ENCODE measurements at places on chromosomes 5 and 9.

DNA sequence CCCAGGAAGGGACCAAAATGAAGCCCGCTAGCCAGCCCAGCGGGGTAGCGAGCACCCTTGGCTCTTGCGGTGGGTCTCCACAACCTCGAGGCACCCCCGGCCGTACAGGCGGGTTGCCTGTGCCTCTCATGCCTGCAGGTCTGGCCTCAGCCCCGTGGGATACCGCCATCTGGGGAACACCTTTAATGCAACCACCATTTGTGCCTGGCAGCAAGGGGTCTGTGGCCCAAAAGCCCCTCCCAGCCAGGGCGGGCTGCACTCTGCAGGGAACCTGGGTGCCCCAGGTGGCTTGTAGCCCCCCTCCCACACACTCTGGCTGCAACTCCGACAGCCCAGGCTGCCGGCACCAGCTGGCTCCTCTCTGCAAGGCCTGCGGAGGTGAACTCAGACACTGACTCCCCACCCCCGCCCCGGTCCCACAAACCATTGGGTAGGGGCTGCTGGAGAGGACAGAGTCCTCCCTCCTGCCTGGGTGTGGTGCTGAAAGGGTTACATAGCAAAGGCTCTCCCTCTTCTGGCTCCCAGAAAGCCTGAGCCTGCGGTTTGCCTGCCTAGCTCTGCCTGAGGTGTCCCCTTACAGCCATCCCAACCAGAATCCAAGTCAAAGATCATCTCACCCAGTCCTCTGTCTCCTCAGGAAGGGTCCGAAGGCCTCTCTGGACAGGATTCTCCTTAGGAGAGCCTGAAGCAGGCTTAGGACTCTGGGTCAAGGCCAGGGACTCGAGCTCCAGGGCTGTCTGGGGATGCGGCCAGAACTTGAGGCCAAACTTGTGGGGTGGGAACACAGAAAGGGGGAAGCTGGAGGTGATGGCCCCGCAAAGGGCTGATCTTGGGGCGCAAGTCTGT, 109.4 kb downstream of the PSD2 start:
- no peak for DNase-seq

DNA sequence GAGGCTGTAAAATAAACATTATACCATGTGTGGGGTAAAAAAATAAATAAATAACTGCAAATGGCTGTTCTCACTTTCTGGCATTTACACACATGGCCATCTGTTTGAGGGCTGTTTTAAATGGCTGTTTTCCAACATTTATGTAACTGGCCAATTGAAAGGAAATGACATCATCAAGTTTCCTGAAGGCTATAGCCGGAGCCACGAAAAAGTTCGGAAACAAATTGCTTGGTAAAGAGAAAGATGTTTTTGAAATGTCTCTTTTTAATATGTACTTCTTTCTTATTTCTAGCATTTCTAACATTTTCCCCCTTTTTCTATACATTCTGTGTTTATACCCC, 95.4 kb upstream of the DAB2 start:
- no peak for DNase-seq

GRCh38 chr9:86600291-86600690, 246.1 kb upstream of the TUT7 start:
- DNase-seq: no peak

DNA sequence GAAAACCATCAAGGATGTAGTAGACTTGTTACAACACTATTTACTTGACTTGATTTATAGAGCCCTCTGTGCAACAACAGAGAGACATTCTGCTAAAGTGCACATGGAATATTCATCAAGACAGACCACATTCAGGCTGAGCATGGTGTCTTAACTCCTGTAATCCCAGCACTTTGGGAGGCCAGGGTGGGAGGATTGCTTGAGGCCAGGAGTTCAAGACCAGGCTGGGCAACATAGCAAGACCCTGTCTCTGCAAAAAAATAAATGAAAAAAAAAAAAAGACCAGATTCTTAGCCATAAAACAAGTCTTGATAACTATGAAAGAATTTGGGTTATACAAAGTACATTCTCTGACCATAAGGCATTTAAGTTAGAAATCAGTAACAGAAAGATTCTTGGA, 25.3 kb downstream of the DENND4C start:
- DNase-seq: no peak

GRCh38 chr5:16669776-16670175, 53.0 kb upstream of the RETREG1 start:
- DNase-seq: no peak

GRCh38 chr9:113695901-113696300, 180.2 kb upstream of the ZNF618 start:
- no peak for DNase-seq

GRCh38 chr5:139644646-139645429, 3.3 kb upstream of the CXXC5 start:
- no peak for DNase-seq

GRCh38 chr9:81815781-81816180, 112.4 kb upstream of the SPATA31D4 start:
- no peak for DNase-seq

DNA sequence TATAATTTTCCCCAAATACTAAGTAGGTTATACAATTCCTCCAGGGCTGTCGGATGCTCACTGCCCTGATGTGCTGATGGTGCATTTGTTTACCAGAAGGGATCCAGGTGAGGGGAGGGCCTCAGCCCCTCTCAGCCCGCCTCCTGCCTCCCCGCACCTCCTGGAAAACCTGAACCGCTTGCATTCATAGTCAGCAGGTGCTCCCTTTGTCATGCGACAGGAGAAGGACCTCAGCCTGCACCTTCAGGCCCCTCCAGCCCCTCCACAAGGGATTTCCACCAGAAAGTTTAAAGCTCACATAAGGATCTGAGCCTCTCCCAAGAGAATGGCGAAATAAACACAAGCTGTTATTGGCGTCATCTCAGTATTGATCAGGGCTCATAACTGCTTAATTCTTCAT, 36.5 kb upstream of the NTNG2 start:
- no peak for DNase-seq

- no peak for DNase-seq
These were observed 32.4 kb upstream of the TTC23L start for GRCh38 chr5:34806532-34806931.

DNA sequence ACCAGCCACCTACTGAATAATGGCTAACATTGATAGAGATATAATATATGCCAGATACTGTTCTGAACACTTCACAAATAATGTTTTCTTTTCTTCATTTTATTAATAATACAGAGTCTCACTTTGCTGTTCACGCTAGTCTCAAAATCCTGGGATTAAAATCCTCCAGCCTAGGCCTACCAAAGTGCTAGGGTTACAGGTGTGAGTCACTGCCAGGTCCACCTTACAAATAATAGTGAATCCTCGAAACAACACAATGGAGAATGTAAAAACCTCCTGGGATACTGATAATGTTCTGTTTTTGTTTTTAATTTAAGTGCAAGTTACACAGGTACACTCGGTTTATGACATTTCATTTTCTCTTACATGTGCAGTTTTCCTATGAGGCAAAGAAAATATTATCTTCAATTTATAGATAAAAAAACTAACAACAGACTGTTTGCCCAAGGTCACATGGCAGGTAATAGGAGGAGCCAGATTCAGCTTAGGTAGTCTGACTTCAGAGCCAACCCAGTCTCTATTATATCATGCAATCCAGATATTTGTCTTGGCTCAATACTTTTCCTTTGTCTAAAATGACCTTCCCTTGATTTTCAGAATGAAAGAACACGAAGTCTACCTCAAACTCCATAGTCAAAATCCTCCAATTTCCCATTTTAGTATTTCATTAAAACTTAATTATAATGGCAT, 7.8 kb downstream of the ZFR start:
- no peak for DNase-seq

- DNase-seq: no peak
These were observed 362.0 kb downstream of the IRX1 start for GRCh38 chr5:3957658-3958057.

DNA sequence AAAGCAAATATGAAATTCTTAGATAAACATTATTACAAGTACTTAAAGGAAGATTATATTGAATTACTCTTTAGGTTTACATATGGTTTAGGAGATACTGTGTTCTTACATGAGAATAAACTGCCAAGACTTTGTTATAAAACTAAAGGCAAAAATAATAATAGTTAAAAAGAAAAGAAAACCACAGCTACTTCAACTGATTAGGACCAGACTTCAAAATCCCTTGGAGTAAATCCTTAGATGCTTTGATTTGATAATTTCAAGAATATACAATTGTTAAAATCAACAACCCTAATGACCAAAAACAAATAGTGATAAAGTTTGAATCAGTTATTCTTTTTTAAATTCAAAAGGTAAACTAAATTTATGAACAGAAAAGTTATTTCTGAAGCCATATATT, 389.6 kb upstream of the COX7C start:
- no peak for DNase-seq

DNA sequence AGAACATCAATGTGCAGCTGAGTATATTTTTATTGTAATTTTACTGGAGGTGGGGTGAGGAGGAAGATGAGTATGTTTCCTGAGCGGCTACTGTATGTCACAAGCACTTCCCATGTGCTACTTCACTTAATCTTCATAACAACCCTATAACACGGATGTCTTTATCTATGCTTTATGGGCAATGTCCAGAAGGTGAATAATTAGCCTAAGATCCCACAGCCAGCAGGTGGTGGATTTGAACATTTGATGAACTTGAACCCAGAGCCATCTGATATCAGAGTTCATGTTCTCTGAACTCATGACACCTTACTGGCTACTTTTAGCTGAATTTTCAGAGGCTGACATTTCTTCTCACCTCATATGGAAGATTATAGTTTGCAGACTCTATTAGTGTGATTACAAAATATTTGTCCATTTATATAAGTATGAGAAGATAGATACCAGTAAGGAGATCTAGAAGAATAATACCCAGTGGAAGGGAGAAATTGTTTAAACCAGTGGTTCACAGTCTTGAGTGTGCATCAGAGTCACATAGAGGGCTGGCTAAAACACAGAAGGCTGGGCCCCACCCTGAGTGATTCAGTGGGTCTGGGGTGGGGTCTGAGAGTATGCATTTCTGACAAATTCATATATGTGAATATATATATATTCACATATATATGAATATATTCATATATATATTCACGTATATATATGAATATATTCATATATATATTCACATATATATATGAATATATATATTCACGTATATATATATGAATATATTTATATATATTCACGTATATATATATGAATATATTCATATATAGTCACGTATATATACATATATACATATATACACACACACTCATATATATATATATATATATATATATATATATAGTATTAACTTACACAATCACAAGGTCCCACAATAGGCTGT, 164.4 kb upstream of the NR3C1 start:
- DNase-seq: no peak

DNA sequence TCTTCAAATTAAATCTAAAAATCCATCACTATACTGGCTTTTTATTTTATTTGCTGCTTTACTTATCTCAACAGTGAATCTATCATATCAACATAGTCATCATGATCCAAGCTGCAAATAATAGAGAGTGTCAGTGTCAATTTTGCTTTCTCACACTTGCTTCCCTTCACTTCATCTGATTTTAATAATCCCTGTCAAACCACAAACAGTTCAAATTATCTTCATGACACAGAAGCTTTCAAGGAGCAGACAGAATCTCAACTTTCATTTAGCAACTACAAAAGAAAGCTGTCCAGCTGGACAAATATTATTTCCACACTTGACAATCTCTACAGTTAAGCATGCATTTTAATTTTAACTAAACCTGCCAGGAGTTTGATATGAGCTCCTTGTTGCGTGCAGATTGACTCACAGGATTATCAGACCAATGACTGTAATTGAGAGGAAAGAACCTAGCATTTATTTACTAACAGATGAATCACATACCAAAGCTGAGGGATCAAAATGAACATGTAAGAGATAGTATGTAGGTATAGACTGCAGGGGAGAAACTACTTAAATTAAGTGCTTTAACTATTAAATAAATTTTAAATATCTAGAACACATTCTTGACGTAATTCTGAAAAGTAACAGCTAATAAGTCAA, 56.0 kb downstream of the KIAA0825 start:
- no peak for DNase-seq

DNA sequence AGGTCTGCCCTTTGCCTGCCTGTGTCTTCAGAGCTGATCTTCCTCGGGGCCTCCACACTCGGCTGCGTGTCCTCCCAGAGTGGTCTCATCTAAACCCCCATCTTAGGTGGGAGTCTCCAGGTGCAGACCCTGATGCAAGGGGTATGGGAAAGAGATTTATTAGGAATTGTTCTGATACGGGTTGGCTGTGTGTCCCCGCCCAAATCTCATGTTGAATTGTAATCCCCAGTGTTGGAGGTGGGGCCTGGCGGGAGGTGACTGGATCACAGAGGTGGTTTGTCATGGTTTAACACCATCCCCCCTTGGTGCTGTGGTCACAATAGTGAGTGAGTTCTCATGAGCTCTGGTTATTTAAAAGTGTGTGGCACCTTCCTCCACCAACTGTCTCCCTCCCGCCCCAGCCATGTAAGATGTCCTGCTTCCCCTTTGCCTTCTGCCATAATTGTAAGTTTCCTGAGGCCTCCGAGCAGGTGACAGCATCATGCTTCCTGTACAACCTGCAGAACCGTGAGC, 208.4 kb downstream of the AOPEP start:
- no peak for DNase-seq

- DNase-seq: no peak
These were observed 108.5 kb downstream of the C9orf152 start for GRCh38 chr9:110099236-110100095.

GRCh38 chr9:106956971-106957370, 94.0 kb downstream of the ZNF462 start:
- DNase-seq: no peak

- no peak for DNase-seq
These were observed 165.0 kb downstream of the SYK start for GRCh38 chr9:90966480-90967144.

DNA sequence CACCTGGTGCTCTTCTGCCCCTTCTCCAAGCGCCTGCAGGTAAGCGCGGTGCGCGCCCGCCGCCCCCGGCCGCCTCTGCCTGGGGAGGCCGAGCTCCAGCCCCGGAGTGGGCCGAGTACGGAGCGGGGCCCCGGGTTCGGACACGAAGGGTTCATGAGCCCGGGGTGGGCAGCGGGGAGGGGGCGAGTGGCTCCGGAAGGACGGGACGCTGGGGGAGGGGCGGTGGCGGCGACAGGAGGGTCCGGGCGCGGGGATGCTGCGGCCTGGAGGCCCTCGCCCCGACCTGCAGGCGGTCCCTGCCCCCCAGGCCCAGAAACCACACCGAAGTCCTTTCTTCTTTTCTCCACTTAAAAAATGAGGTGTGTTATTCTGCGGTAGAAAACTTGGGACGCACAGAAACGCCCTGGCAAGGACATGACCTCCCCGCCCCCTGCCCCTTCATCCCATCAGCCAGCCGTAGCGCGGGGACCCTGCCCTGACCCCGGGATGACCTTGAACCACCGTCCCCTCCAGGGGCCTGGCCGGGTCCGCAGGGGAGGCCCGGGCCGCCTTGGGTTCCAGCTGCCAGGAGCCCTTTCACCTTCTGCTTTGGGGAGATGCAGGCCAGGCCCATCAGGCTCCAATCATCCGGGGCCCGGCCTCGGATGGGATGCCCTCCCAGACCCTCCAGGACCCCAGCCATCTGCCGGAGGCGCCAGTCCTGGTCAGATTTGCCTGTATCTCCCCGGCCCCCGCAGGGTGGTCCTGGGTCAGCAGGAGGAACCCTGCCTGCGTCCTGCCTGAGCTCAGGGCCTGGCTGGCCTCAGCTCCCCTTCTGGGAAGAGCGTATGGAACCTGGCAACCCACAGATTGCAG, 545 bp downstream of the DIPK1B start:
- DNase-seq: no peak
